AG08396 (cell line): ENCODE measurements at places on chromosomes 2 and 18.

- no peak for DNase-seq
Observed at GRCh38 chr2:165636959-165637358, 157.1 kb downstream of the GALNT3 start.

GRCh38 chr18:54766634-54767033, 61.6 kb upstream of the RAB27B start:
- DNase-seq = no peak

- no peak for DNase-seq
Observed at GRCh38 chr2:152676461-152676860, 40.8 kb downstream of the PRPF40A start.

- DNase-seq = peak; percentile 46
Observed at GRCh38 chr2:84815146-84815545, 65.7 kb downstream of the TRABD2A start.

GRCh38 chr2:101986804-101987740, 4.7 kb upstream of the IL1R2 start:
- DNase-seq = no peak

GRCh38 chr2:73269686-73270465, 14.4 kb downstream of the FBXO41 start:
- no peak for DNase-seq

GRCh38 chr2:202847693-202848524, 23.7 kb downstream of the ICA1L start:
- DNase-seq = no peak

DNA sequence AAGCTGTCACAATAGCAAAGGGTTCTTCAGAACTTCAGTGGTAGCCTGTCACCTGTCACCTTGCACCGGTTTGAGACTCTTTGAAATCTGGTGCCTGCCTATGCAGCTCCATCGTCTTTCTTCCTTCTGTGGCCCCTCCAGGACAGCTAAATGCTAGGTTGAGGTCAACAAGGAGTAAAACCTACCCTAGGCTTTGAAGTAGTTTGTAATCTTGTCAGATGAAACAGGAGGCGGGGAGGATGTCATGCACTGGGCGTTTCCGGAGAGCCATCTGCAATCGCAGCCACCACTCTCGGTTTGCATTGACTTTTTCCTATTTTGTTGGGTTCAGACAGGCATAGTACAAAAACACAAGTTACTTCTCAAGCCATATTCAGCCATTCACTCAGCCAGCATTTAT, 116.7 kb downstream of the LPIN1 start:
- DNase-seq = no peak
